Stimulated activated CD8-positive, alpha-beta memory T cell treated with anti-CD3 and anti-CD28 coated beads, Interleukin-12 subunit alpha, Interleukin-12 subunit beta, amount 100 ng/mL, for 4 hours (primary cell): ENCODE measurements at places on chromosomes 7 and 10.

- DNase-seq: no peak
Observed at GRCh38 chr7:151597541-151598444, 78.1 kb upstream of the RHEB start.

- no peak for DNase-seq
Observed at GRCh38 chr7:55965100-55965470, 700 bp downstream of the NIPSNAP2 start.

DNA sequence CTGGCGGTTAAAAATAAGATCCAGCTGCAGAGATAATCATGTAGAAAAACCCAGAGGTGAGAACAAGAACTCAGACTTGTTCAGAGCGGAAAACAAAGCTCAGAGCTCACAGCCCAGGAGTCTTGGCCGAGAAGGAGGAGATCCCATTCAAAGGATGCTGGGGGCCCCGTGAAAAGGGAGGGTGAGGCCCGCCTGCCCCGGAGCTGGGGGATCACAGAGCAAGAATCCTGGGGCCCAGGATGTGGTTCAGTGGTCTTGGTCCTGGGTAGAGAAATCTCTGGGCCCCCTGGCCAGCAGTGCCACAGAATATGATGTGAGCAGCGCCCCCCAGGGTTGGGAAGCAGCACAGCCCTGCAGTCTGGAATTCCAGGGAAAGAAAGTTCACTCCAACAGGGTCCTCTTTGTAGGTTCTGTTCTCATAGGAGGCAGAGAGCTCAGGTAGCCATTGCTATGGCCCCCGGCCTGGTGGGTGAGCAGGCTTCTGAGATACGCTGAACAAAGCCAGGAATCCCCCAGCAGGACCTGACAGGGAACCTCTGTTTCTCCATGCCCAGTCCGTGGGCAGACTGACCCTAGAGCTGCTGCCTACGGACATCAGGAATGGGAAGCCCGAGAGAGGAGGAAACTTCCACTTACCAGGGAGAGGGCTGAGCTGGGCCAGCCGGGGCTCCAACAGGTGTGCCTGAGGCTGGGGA, 77.7 kb upstream of the GNA12 start:
- no peak for DNase-seq

GRCh38 chr10:132199268-132199853, 12.6 kb downstream of the DPYSL4 start:
- DNase-seq: no peak

GRCh38 chr7:106199024-106199423, 85.8 kb downstream of the NAMPT start:
- DNase-seq: no peak

DNA sequence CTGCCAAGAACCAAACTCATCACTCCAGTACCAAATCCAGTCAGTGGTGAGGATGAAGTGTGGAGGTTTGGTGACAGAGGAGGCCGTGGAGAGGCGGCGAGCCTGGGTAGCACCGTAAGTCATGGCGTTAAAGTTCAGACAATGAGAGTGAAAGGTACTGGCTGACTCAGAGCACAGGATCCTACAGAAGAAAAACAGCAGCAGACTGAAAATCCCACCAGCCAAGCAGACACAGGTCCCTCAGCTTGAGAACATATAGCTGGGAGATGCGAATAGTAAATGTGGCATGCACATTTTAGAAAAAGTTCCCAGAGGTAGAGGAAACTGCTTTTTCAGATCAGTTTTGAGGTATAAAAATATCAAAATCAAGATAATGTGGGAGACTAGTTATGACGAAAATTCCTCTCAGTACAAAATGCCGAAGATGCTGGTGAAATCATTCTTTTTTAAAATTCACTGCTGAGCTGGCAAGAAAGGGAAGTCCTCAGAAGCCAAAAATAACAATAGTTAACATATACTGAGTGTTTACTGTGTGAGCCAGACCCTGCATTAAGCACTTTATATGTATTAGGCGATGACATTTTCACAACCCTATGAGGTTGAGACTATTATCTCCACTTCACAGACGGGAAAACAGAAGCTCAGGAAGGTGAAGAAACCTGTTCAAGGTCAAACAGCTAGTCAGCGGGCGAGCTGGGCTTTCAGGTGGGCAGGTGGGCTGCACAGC, 20.9 kb downstream of the PARP12 start:
- no peak for DNase-seq

DNA sequence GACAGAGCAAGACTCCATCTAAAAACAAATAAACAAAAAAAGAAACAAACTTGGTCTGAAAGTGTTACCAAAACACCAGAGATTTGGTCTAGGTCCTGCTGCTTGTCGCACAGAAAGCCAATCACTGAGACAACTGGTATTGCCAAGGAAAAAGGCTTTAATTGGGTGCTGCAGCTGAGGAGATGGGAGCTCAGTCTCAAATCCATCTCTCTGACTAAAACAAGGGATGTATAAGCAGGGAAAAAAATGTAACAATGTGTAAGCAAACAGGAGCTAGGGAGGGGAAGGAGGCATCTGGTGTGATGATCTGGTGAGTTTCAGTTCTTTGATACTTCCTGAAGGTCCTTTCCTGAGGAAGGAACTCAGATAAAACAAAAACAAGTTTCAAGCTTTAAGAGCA, 8.4 kb upstream of the PDIA4 start:
- DNase-seq: no peak

- DNase-seq: no peak
Observed at GRCh38 chr10:106499448-106499847, 665.1 kb downstream of the SORCS1 start.

DNA sequence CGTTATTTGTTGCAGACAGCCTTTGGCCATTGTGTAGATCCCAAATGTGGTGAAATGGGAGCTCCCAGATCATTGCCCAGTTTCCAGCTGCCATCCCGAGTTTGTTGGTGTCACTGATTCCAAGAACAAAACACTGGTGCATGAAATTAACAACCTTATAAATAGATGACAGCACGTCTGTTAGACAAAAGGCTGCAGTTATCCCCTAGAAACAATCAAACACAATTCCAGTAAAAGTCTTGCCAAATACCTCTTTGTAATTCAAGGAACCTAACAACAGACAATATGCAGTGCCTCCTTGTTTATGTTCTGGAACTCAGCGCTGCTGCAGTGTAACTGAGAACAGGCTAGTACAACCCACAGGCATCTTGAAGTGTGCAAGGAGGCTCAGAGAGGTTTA, 404.5 kb downstream of the PAXIP1 start:
- DNase-seq: no peak

GRCh38 chr7:27634671-27635493, 27.8 kb downstream of the HIBADH start:
- no peak for DNase-seq

GRCh38 chr7:42605406-42606192, 306.3 kb downstream of the C7orf25 start:
- no peak for DNase-seq

GRCh38 chr7:132004529-132004928, 448.1 kb upstream of the PODXL start:
- DNase-seq: no peak

GRCh38 chr7:8615019-8615418, 181.6 kb downstream of the NXPH1 start:
- DNase-seq: no peak

DNA sequence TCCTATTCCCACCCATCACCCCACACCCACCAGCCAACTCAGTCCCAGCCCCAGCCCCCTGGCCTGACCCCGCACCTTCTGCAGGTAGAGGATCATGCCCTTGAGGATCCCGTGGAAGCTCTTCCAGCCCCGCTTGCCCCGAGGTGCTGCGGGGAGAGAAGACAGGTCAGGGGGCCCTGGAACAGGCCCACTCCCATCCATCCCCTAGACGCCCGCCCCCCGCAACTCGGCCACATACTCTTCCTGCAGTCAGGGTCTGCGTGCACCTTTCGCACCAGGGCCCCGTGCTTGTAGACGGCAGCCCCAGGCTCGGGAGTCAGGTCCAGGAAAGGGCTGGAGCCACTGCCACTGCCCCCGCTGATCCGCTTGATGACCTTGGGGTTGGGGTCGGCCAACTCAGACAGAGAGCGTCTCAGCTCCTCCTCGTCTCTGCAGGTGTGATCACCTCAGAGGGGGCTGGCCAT, 9.6 kb downstream of the NFKB2 start:
- DNase-seq: no peak

DNA sequence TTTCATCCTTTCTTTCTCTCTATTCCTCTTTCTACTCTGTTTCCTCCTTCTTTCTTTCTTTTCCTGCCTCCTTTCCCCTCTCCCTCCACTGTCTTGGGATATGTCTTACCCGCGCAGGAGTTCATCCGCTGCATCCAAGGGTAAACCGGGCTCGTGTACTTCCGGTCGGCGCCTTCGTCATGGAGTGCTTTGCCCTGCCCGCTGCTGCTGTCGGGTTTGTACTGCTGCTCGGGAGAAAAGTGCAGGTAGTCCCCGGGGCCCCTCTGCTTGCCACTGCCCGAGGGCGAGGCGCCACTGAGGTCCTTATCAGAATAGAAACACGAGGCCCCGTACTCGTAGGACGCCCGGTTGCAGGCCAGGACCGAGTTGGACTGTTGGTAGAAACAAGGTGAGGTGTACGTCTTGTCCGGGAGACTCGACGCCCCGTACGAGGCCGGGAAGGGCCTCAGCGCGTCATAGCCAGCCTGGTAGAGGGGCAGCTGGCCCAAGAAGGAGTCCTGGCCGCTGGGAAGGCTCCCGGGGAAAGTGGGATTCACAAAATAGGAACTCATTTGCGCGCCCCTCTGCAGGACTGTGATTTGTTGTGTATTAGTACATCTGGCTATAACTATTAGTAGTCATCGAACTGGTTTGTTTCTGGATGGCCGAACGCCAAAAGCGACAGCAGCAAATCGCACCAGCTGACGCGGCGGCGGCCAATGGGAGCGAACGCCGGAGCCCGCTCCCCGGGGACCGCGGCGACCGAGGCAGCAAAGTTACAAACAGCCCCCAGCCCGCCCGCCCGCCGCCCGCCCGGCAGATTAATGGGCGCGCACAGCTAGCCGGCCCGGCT, at the start of gene HOXA6:
Gene HOXA6 (minus strand): TSS at position 576 of the 832 bp plus-strand sequence. CDS start 25 bp downstream, at position 551.
- no peak for DNase-seq
